Activated CD4-positive, alpha-beta T cell treated with anti-CD3 and anti-CD28 coated beads, Interleukin-2, amount 10 ng/mL, durations not matched to agents 24 days and 14 days (primary cell): ENCODE measurements at places on chromosomes 2 and 18.

DNA sequence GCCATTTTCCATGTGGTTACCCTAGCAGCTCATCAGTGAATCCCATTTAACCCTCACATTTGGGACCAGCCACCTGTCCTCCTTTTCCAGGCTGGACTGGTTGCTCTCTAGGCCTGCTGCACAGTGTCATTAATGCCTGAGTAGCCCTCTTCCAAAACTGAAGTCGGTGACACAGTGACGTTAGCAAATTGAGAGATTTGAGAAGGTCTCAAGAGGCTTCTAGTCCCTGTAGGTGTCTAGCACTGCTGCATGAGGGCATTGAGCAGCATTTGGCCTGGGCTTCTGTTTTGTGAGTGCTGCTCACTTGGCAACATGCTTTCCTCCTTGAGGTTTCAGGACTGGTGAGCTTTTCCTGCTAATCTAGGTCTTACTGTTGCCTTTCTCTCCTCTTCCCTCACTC is 36.7 kb downstream of the PKP4 start:
- DNase-seq, result no peak

DNA sequence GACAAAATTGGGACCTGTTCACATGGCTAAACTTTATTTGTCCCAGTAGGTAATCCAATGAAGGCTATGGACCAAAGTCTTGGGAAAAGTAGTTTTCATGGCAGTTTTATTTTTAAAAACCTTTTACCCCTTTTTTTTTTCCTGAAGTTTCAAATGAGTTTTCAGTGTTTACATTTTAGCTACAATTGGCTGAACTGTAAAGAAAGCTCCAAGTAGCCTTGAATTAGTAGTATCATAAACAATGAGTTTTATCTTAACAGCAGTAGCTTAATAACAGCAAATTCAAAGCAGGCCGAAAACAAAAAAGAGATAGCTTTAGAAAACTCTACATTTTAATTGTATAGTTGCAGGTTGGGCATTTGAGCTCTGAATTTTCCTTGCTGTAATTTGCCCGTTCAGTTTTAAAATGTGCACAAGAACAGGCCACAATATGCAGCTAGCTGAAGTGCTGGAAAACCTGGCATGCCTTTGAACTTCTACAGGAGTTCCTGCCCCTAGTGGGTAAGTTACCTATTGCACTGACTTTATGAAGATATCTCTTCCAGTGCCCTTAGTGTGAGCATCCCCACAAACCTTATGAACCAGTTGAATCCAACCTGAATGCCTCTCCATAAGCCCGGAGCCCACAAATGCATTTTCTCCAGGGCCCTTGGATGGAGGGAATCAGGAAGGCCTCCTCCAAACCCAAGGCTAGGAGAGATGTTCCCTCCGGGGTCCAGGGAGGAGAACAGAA is 106.7 kb downstream of the XRCC5 start:
- peak; percentile 56 for DNase-seq

DNA sequence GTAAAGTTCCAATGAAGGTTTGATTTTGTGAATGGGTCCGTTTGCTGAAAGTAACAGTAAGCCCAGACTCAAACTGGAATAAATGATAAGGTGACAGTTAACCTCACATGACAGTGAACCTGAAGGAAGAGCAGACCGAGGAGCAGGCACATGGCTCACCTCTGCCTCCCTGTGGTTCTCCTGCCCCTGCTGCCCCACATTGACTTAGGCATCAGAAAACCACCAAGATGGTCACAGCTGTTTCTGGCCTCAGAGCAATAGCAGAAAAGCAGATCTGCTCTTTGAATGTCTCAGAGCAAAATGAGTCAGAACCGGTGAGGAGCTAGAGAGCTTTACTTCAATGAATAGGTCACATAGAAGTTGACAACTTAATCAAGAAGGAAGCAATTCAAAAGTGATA is 487.6 kb downstream of the METTL4 start:
- DNase-seq, result no peak

DNA sequence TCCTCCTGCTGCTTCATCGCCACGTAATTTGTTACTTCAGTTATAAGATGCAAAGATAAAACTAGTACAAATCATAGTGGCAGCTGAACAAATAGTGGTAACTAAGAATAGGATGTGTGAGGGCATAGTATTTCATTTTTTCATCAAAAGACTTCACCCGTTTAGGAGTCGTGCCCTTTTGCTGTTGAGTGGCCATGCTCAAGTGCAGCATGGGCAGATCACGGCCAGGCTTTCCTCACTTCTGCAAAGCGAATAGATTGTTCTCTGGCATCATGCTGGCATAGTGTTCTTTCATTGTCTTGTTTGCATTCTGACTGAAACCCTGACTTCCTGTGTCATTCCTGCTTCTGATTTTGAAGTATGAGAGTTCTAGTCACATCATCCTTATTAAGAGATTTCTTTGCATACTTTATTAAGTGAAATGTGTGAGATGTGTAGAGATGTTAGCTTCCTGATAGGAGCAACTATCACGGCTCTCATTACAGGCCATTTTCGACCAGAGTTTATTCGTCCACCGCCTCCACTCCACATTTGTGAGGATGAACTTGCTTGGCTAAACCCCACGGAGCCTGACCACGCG is 11.8 kb downstream of the CNOT11 start:
- no peak for DNase-seq

DNA sequence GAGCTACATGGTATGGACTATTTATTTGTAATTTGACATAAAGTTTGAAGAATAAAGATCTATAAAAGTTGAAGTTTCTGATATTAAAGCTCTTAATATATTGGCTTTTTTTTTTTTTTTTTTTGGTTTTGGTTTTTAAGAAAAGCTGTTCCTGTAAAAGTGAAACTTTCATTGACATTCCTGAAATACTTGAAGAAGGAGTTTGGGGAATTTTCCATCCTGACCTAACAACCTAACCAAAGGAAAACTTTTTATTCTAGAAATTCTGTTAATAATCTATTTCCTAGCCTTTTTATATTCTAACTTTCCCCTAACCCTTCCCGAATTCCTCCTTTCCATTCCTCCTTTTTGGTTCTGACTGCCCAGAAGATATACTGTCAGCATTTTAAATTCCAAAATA is 83.7 kb downstream of the ACSL3 start:
- no peak for DNase-seq

GRCh38 chr2:168608796-168609195 is 152.7 kb downstream of the CERS6 start:
- DNase-seq, result no peak

DNA sequence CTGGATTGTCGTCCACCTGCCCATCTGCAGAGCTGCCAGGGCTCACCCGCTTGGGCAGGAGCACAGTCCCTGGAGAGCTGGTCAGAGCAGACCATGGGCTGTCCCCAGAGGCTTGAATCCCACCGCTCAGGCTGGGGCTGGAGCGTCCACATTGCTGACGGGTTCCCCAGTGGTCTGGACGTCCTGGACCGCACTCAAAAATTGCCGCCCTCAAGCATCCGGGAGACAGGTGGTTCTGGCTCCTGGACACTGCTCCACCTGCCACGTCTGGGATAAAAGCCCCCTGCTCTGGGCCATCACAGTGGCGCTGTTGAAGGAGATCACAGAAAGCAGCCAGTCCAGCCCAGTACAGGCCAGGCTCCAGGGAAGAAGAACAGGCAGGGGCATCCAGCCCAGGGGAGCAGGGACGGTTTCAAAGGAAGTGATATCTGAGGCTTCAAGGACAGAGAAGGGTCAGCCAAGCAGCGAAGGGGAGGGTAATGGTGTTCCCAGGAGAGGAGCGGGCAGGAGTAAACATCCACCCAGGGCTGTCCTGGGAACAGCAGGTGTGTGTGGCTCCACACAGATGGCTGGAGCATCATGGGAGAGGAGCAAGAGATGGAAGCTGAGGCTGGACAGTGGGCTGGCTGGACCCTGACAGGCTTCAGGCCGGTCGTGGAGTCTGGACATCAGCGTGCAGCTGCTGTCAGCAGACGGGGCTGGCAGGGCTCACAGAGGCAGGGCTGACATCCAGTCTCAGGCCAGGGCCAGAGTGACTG is 21.9 kb upstream of the ID2 start:
- no peak for DNase-seq

GRCh38 chr2:16238001-16238761 is 297.8 kb downstream of the MYCN start:
- DNase-seq, result no peak

DNA sequence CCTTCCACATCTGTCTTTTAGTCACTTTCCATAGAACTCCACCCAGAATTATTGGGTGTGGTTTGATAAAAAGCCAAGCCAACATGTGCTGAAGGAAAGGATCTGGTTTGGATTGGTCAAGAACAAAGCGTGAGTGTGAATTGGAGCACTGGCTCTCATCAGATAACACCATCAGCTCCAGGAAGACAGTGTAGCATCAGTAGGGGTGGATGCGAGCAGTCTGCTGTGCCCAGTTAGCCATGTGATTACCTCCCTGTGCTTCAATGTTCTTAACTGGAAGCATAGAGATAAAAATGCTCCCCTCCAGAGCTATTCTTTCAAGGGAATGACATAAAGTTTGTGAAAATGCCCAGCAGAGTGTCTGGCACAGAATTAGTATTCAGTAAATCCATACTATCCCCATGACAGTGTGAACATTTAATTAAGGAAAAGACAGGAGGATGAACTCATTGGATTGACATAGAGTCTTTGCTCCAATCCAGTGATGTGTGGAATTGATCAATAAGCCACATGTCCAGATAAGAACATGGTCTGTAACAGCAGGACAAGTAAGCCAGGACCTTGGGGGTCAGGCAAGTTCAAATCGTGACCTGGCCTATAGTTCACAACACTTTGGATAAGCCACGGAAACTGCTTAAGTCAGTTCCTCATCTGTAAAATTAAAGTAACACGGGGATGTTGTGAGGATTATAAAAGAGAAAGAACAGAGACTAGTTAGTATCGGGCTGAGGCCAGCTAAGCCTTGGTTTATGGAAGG is 68.0 kb downstream of the FAM124B start:
- DNase-seq, result no peak

- no peak for DNase-seq
Measured at GRCh38 chr2:59249441-59250306, 1008.5 kb upstream of the FANCL start.

GRCh38 chr2:142693171-142693950 is 184.1 kb upstream of the KYNU start:
- no peak for DNase-seq

DNA sequence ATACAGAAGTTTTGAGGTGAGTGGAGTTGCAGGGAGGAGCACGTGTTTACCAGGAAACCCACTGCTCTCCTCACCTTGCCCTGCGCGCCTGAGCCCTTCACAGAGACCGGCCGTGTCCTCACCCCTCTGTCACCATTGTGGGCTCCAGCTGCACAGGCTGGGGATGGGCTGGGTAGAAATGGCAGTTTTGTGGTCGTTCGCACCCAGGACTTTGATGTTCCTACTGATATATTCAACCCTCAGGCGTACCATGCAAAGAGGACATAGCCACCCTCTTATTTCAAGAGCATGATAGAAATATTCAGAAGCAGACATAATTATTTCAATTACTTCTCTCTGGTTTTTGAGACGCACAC is 78.2 kb downstream of the GBX2 start:
- DNase-seq, result no peak

- no peak for DNase-seq
Measured at GRCh38 chr18:61825386-61825785, 67.4 kb downstream of the RNF152 start.

DNA sequence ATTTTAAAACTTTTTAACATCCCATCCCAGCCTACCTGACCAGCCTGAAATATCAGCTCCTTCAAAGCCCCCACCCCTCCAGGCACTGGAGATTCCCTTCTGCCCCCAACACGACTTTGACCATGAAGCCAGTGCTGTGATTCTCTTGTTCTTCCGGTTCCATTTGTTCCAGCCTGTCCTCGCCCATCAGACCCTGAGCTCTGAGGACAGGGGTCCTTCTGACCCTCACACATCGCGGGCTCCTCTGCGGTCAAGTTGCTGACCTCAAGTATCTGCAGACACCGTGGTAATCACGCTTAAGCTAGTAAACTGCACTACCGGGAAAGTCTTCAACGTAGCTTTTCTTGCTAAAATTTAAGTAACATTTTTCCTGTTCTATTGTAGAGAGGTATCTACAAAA is 282.2 kb upstream of the SALL3 start:
- no peak for DNase-seq

- no peak for DNase-seq
Measured at GRCh38 chr2:43348908-43349661, 122.7 kb upstream of the ZFP36L2 start.

DNA sequence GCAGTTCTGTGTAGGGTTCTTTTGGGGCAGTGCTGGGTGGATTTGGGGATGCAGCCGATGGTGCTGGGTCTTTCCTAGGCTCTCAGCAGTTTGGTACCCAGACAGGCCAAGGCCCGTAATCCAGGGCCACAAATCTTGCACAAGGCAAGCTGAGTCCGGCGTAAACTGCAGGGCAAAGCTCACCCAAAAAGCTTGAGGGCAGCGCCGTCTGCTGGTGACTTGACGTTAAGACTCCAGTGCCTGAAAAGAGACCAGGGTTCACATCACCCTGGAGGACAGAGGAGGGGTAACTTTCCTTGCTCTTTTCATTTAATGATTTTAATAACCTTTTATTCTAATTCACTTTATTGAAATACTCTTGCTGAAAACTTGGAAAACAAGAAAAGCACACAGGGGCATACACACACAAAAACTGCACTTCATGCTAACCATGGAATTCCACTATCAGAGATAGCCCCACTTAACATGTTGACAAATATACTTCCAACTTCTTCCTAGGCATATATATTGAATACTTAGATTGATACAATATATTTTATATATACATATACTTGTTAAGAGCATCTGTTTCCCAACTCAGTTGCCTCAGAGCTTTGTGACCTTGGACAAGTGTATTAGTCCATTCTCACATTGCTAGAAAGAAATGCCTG is 38.9 kb downstream of the CNGA3 start:
- DNase-seq, result peak; percentile 92
